Stimulated activated CD8-positive, alpha-beta memory T cell treated with anti-CD3 and anti-CD28 coated beads, Interleukin-4, amount 100 ng/mL, for 1 hour (primary cell): ENCODE measurements at places on chromosomes 7 and 10.

- DNase-seq, result no peak
Observed at GRCh38 chr7:93350338-93350737, 118.2 kb downstream of the VPS50 start.

DNA sequence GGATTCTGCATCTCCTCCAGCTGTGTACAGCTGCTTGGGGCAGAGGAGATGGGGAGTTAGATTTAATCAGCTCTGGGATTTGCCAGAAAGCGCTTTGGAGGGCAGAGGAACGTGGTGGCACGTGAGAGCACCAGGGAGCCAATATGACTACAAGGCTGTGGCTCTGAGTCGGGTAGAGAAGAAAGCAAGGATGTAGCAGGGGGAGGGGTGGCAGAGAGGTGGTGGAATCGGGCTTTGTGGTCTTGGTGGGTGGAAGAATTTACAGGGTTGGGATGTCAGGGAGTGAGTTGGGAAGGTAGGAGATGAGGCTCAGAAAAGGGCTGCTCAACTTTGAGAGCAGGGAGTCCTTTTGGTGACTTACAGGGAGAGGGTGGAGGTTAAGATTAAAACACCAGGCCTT, 113.6 kb downstream of the CCNY start:
- DNase-seq, result no peak

DNA sequence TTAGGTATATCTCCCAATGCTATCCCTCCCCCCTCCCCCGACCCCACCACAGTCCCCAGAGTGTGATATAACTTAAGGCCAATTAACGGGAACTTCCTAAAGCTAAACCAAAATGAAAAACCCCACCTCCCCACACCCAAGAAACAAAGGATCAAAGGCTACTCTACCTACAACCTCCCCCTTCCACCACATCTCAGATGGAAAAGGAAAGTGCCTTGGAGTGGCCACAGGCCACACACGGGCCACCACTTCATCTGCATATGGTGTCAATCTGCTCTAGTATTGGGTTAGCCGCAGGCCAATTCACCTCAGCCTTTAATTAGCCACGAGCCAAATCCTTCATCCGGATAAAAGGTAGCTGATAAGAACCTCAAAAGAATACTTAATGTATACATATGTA, 19.6 kb downstream of the CSTF2T start:
- DNase-seq, result no peak

DNA sequence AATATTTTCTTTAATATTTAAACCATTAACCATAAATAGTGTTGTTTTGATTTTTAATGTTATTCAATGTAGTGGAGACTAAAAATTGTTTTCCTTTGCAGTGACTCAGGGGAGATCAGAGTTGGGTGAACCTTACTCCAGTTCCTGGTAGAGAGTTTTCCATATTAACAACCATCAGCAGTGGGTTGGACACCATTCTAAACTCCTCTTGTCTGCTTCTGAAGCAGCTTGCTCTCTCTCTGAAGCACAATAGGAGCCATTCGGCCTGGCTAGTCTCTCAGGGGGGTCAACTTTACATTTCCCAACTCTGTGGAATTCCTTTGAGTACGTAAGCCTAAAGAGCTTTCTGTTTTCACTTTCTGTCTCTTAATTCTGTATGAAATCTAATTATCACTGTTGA, 9.4 kb upstream of the NRG3 start:
- DNase-seq, result no peak
